ENCODE measurements at places on chromosomes 1 and 21.

- DNase-seq, result no peak
Observed at GRCh38 chr1:11918799-11919519, 7.3 kb downstream of the KIAA2013 start.

- DNase-seq, result no peak
Observed at GRCh38 chr1:116397728-116398127, 24.7 kb downstream of the ATP1A1 start.

GRCh38 chr1:99603699-99604560, 42.0 kb upstream of the PALMD start:
- DNase-seq, result no peak

- no peak for DNase-seq
Observed at GRCh38 chr1:188769936-188770335, 1707.7 kb downstream of the BRINP3 start.

GRCh38 chr1:1004780-1005697, 5.1 kb upstream of the HES4 start:
- DNase-seq, result no peak

- DNase-seq, result no peak
Observed at GRCh38 chr21:21396424-21396823, 398.2 kb downstream of the NCAM2 start.

- DNase-seq, result no peak
Observed at GRCh38 chr1:209158851-209159250, 424.7 kb upstream of the CAMK1G start.

DNA sequence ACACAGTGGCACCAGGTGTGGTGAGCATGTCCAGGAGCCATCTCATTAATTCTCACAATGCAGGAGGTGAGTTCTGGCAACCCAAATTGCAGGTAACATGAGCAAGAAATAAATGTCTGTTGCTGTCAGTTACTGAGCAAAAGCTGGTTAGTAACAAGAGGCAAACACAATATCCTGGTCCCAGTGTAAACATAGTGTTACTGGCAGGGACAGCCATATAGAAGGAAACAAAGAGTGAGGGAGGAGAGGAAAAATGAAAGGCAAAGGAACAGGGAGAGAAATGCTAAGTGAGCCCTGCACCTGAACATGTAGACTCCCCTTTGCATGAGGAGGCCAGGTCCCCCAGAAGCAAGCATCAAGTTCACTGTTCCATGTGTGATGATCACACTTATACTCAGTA, 203.6 kb downstream of the TRABD2B start:
- no peak for DNase-seq

DNA sequence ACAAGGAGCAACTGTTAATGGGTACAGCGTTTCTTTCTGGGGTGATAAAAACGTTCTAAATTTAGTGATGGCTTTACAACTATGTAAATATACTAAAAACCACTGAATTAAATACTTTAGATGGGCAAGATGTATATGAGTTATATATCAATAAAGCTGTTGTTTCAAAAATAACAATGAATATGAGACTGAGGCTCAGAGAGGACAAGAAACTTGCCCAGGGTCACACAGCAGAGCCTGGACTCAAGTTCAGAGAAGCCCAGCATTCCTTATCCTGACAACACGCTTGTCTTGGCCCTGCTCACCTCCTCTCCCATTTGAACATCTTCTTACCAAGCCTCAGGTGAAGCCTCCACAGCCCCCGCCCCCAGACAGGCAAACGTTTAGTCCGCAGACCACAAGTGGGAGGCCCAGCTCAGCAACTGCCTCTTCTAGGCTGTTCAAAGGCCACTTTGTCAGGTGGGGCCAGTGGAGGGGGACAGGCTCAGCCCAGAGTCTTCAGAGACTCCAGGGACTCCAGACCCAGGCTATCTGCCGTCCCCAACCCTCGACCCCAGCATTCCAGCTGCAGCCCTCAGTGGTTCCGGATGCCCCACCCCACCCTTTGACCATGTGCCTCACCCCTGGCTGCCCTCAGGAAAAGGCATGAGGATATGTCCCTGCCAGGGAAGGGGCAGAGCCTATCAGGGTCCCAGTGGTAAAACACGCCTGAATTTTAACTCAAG, 17.9 kb downstream of the SDC3 start:
- DNase-seq, result no peak

DNA sequence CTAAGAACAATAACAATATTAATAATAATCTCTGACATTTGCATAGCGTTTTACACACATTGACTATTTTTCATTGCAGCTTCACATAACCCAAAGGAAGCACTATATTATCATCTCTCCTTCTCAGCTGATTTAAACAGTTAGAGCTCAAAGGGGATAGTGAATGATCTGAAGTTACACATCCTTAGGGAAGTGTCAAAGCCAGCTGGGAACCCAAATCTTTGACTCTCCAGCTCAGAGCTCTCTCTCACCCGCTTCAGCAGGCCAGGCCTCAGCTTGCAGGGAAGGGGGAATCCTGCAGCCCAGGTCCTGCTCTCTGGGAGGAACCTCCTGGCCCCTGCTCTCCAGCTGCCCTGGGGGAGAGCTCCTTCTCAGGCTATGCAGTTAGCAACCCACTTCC, 26.3 kb downstream of the PLEKHA6 start:
- DNase-seq, result no peak

- DNase-seq, result no peak
Observed at GRCh38 chr1:5347726-5348125, 644.5 kb downstream of the NPHP4 start.

DNA sequence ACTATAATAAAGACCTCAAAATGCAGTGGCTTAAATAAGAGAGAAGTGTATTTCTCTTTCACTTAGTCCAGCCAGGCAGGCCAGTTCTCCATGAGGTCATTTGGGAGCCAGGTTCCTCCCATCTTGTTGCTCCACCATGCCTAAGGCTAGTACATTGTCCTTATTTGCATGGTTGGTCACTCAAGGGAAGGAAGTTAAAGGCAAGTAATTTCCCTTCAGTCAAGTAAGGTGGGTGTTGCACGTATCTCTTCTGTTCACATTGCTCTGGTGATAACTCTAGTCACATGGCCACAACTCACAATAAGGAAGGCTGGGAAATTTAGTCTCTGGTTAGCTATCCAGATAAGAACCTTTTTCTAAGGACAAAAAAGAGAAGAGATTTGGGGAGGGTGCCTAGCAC, 27.2 kb upstream of the TADA1 start:
- no peak for DNase-seq

DNA sequence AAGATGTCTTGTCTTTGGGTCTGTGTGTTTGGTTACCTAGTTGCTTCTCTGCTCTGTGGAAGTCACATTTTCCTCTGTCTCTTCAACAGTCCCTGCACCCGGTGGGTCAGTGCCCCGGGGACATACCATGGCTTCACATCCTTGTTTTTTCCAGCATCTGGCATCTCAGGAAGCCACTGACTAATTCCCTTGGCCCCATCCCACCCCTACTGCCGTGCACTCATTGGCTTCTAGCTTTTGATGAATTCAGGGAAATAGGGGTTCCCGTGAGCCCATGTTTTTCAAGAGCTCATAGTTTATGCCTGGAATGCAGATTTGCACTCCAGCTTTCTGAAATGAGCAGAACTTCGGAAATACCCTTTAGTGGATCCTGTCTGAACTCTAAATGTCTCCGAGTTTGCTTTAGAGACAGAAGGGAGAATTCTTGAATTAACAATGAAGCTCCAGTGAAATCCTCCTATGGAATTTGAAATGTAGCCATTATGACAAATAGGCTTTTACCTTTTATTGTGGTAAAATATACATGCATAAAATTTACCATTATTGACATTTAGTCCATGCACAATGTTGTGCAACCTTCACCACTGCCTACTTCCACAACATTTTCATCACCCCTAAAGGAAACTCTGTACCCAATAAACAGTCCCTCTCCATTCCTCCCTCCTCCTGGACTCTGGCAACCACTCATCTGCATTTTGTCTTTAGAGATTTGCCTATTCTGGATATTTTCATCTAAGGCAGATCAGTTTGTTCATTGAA, 67.5 kb downstream of the CLIC6 start:
- no peak for DNase-seq

DNA sequence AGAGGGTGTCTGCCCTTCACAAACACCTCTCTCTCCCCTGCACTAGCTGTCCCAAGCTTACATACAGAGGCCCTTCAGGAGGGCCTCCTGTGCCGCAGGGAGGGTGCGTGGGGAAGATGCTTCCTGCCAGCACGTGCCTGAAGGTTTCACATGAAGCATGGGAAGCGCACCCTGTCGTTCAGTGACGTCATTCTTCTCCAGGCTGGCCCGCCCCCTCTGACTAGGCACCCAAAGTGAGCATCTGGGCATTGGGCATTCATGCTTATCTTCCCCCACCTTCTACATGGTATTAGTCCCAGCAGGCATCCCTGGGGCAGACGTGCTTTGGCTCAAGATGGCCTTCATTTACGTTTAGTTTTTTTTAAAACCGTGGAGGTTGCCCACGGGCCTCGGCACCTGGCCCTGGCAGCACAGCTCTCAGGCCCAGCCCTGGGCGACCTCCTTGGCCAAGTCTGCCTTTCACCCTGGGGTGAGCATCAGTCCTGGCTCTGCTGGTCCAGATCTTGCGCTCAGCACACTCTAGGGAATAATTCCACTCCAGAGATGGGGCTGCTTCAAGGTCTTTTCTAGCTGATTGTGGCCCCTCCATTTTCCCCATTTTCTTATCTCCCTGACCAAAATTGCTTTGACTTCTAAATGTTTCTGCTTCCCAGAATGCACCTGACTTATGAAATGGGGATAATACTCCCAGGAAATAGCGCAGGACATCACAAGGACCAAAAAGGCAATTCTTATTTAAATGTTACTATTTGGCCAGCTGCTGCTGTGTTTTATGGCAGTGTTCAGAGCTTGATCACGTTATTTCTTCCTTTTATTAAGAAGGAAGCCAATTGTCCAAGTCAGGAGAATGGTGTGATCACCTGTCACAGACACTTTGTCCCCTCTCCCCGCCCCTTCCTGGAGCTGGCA, 6.1 kb downstream of the NPPA start:
- DNase-seq, result no peak

DNA sequence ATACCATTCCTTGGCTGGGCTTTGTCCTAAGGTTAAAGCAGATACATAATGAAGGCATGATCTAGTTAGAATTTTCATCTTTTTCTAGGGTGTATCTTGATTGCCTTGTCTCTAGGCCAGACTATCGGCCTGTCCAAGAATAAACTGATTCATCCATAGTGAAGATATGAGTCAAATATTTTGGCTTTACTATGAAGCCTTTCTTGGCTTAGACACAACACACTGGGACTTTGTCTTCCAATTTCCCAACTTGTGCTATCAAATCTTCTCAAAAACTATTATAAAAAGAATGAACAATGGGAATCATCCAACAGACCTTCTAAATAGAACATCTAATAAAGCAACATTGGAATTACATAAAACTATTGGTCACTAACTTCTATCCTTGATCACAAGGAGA, 64.8 kb downstream of the WARS2 start:
- no peak for DNase-seq

DNA sequence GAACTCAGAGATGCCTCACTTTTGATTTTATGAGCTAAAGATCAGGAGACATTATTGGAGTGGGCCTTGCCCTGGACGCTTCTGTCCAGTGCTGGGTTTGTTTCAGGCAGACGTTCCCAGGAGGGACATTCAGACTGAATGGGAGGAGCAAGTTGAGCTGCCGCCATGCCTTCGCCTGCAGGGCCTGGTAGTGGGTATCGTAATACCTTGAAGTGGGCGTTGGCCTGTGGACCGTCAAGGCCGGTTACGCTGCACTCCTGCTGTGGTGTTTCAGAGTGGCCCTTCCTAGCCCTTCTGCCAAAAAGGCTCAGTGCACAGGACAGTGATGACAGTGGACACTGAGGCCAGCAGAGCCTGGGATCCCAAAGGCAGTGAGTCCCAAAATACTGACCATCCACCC, 1.6 kb downstream of the FAM3B start:
- DNase-seq, result no peak

- DNase-seq, result no peak
Observed at GRCh38 chr1:66527686-66528085, 6.3 kb upstream of the SGIP1 start.

DNA sequence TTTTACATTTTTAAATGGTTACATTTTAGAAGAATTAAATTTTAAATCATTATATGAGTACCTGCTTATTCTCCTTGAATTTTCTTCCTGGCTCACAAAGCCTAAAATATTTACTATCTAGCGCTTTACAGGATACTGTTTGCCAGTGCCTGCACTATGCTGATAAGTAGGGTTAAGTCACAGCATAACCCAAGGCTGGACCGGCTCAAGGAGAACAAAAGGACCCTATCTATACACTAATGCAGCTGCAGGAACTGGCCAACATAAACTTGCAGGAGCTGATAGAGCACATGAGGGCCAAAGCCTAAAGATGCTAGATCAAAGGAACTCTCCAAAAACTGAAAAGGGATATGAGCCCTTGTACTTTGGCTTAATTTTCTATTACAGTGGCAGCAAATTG, 1086.9 kb upstream of the TMPRSS15 start:
- DNase-seq, result no peak

GRCh38 chr21:42261829-42262200, 42.9 kb downstream of the ABCG1 start:
- no peak for DNase-seq

DNA sequence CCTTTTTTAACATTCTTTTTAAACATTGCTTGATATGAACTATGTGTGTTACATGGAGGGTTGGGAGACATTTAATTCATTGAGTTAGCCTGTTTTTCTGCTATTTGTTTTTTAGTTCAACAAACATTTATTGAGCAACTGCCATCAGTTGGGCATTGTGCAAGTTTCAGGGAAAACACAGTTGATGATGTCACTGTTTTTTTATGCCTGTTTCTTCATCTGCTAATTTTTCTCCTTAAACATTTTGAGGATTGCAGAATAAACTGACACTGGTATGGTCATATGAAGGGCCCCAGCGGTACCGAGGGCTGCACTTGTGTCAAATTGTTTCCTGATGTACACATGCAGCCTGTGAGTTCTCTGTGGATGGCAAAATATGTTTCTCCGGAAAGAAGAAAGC, 253.0 kb downstream of the FGGY start:
- DNase-seq, result no peak

GRCh38 chr1:227885648-227886502, 61.9 kb downstream of the WNT9A start:
- no peak for DNase-seq

GRCh38 chr1:207649210-207649753, 4.3 kb downstream of the CR1L start:
- no peak for DNase-seq

DNA sequence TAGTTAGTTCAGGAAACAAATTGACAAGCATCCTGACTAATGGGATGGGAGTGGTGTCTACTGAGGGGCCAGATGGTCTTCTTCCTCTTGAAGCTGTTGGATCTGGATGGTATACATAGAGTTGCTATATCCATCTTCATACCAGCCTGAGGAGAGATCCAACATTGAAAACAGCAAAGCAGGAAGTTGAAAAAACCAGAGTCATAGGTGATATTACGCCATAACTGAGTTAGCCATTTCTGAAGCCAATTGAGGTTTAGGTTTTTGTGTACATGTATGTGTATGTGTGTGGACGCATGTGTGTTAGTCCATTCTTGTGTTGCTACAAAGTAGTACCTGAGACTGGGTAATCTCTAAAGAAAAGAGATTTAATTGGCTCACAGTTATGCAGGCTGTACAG, 2.3 kb upstream of the TSPAN2 start:
- no peak for DNase-seq

DNA sequence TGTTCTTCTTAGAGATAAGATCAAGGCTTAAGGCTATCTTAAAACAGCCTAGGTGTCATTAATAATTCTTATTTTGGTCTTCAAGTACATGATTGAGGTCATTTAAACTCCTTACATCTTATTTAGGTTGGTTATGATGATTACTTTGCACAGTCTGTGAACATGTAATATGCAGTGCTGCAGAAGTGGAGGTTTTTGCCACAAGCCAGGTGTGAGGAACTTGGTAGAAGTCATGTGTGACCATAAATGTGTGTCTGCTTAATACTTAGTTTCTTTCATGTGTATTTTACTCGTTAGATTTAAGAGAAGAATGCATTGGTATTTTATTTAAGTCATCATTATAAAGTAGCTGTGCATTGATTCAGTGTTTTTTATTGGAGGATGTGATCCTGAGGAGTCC, 10.1 kb downstream of the ATG4C start:
- DNase-seq, result no peak
